Naive B cell (primary cell): ENCODE measurements at places on chromosomes 5 and 9. TPM values are rescaled to one million over a fixed set of nuclear protein-coding genes. Genes with fewer than 3 reads are reported as not detected.

Gene PDE8B
- 0.23 TPM for polyA plus RNA-seq

DNA sequence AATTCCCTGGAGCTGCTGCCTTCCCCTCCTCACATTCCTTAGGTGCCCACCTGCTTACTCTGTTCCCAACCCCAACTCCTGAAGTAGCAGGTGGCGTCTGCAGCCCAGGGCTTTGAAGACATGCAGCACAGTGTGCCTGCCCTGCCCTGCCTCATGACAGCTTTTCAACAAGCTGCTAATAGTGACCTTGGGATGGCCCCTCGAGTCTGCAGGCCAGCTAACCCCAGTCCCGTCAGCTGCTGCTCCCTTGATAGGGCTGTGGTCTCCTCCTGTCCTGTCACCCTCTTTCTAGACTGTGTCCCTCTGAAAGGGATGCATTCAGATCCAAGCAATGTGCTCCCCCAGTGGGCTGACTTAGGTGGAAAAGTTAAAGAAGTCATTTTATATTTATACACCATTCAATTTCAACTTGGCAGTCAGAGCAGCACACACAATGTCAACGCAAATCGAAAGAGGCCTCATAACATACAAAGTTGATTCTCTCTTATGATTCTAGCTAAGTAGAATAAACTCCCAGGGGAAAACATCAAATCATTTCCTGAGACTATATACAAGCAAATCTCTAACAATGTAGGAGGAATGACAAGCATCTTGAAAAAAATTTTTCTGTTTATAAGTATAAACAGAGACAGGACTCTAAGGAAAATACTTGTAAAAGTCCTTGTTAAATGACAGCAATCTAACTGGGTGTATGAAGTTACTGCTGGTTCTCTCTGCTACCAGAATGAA is 37.9 kb downstream of the ADRB2 start:
- no peak for DNase-seq

Gene KCNV2
- polyA plus RNA-seq: 0.14 TPM

DNA sequence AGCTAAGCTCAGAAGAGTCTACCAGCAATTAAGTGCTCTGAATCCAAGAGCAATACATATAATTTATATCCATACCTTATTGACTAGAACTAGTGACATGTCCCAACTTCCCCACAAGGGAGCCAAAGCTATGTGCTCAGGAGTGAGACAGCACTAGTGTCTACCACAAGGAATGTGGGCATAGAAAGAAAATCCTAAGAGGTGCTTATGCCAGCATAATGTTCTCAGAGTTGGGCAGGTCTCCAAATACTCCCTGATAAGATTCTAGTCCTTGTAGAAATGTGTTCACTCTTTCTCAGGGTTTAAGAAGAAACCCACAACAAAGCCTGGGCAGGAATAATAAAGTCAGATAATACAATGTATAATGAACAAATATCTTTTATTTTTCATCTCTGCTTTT is 275.1 kb downstream of the BRINP1 start:
- DNase-seq: no peak

DNA sequence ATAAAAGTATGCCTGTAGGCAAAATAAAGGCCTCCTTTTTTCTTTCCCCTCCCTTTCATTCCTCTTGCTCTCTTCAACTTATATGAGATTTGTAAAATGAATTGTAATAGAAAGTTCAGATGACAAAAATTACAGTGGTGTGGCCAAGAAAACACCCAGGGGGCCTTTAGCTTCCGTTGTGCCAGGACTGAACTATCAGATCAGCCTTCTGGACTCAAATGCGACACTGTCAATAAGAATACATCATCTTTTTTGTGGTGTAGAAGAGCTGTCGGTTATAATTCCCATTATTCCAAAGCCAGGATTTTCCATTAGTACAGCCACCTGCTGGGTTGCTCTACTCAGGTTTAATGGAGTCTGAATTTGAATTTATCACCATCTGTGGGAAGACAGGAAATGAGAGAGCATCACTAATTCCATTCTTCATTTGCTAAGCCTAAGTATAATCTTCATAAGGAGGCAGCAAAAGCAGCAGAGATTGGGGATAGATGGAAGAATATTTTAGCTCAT is 443.4 kb downstream of the ANXA1 start:
- DNase-seq: no peak

DNA sequence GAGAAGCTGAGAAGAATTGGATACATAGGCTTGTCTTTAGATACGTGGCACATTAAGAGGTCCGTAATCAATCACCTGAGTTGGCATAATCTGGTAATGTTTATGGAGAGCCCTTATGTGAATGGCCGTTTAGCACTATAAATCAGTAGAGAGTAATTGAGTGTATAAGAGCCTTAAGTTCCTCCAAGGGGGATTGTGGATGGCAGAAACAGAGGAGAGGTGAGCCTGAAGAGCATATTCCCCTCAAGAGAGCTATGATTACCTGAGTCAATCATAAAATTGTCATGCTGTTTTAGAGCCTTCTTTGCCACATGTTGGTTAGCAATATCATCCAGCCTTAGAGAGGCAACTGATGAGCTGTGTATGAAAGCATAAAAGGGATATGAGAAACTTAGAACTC is 58.8 kb downstream of the FOCAD start:
- DNase-seq: no peak

DNA sequence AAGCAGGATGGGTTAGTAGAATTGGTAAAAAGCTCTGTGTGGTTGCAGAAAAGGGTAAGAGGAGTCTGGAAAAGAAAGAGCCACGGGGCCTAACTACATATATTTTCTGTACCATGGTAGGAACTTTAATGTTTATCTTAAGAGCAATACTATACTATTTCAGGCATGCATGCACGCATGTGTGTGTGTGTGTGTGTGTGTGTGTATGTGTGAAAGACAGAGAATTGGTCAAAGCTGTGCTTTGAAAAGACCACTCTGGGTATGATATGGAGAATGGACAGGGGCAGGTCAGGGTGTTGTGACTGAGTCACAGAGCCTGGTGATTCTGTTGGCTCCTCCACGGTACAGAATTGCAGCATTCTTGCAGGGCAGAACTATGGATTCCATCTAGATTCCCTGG is 339.3 kb downstream of the SLIT3 start:
- DNase-seq: no peak

Gene PCDHB13
- not detected for polyA plus RNA-seq

GRCh38 chr9:37464006-37464405 is 1.2 kb downstream of the ZBTB5 start:
- DNase-seq: no peak

GRCh38 chr5:126917918-126918614 is 112.3 kb downstream of the MARCHF3 start:
- DNase-seq: no peak

DNA sequence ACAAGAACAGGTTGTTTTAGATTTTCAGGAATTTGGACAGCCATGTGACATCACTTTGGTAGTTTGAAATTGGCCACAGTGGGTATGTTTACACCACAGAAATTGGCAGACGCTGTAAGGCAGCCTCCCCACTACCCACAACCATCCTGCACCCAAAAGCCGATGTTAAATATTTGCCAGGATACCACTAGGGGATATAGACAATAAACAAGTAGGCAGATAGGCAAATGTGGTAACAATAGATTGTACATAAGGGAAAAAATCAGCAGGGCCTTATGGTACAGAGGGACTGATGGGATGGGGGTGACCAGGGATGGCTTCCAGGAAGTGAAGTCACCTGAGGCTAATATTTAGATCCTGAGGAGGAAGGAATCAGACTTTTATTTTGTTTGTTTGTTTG is 31.1 kb upstream of the DUSP1 start:
- no peak for DNase-seq

Gene ALDH1A1
- polyA plus RNA-seq: not detected

DNA sequence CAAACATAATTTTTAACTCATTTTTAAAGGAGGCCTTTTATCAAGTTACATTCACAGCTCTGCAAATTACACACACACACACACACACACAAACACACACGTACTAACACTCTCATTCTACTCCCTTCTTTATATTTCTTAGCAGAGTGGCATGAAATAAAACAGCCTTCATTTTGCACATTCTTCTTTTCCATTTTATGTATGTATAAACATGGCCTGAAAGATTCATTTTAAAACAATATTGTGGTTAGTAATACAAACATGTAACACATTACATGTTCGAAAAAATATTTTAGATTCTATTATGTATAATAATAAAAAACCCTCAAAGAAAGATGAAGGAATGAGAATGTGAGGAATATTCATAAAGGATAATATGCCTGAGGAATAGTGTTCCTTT is 86.0 kb upstream of the ITGA2 start:
- no peak for DNase-seq

Gene CDC25C
- polyA plus RNA-seq: not detected

DNA sequence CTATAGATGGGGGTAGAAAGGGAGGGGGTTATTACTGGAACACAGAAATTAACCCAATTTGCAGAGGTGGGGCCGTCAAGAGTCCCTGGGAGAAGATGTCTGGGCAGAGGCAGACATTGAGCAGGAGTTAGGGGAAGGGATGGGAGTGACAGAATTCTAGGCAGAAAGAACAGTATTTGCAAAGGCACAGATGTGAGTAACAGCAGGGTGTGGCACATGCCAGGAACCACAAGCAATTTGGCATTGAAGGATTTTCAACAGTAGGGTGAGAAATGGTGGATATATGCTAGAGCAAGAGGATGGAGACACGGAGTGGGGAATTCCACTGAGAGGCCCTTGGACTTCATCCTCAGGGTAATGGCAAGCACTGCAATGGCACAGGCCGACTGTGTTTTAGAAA is 71.6 kb upstream of the FRRS1L start:
- no peak for DNase-seq

GRCh38 chr5:16916262-16916878 is 19.7 kb downstream of the MYO10 start:
- DNase-seq: no peak

- no peak for DNase-seq
Observed at GRCh38 chr9:92607773-92608172, 62.2 kb downstream of the IPPK start.

DNA sequence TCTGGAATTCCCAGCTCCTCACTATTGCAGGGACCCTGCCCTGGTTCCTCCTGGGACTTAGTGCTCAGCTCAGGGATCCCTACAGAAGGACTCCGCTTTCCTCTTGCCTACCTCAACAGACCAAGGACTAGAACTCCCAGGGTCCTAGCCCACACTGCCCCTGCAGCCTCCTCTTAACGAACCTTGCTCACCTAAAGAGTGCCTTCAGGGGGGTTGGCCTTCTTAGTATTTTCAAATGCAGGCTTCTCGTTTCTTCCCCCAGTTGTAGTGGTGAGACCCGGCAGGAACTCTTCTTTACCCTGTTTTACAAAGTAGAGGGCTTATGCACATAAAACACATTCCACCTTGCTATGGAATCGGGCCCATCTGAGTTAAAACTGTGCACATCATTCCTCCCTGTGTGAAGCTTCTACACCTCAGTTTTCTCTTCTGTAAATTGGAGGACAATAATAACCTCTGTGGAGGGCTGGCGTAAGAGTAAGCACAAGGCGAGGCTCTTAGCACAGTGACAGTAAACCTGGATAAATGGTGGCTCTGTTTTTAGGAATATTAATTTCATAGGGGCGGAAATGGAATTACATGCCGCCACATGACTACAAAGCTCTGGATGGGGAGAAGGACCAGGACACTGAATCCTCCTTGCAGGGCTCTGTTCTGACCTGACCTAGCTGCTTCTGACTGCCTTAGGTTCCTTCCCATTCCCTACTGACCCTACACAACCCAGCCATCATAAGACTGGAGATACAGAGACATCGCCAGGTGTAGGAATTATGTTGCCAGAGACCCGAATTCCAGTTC is 3.8 kb upstream of the HAND1 start:
- DNase-seq: no peak

DNA sequence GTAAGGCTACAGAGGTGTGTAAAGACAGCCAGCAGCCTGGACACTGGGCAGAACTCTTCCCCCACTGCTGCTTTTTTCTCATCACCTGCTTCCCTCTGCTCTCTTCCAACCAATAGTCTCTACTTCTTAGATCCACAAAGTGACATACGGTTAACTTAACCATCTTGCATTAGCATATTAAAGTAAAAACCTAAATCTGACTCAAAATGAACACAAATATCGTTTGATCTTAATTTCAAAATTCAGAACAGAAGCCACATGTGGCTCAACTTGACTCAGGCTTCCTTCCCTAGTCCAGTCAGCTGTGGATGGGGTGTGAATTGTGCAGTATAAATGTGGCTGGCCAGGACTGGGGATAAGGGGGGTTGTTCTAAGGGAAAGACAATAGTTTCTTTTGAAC is 114.3 kb downstream of the STARD4 start:
- no peak for DNase-seq

DNA sequence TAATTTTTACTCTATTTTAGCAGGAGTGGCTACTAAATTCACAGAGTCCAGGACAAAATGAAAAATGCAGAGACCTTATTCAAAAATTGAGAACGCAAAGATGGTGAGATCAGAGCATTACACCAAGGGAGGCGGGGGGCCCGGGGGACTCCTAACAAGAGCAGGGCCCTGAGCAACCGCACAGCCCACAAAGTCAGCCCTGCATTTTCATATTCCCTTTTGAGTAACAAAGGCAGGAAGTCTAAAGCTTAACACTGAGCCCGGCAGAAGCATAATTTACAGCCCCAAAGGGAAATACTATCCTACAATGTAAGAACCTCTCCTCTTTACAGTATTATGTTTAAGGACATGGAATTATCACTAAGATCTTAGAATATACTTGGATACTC is 69.4 kb downstream of the TLE1 start:
- no peak for DNase-seq

Gene SPATA31A5
- polyA plus RNA-seq: not detected

Gene POLR3G
- polyA plus RNA-seq: 3.3 TPM

Gene MAPKAP1
- polyA plus RNA-seq: 65.1 TPM

- no peak for DNase-seq
Observed at GRCh38 chr5:39783756-39784421, 359.1 kb upstream of the DAB2 start.

Gene NLN
- polyA plus RNA-seq: 6.9 TPM

DNA sequence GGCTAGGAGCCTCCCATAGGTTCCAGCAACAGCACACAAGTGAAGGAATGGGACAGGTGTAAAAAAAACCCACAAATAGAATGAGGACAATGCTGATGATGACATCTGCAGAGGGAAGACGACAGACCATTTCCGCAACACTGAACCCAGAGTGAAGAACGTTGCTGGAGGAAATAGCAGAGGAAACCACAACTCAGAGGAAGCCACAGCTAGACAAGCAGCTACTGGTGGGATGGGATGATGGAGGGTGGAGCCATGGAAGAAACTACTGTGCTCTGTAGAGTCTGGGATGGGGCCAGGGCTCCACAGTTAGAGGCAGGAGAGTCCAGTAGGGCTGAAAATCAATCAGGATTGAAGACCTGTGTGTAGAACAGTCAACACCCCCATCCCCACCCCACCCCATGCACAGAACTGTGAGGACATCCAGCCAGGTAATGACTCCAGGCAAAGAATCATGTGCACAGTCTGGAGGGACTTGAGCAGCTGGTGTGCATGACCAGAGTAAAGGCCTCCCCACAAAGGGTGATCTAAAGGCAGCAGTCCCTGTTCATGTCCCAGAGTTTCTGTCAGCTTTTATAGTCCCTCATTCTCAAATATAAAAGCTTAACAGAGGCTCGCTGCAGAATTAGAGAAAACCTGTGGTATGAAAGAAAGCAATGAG is 65.2 kb upstream of the SPIN1 start:
- peak; percentile 6 for DNase-seq

DNA sequence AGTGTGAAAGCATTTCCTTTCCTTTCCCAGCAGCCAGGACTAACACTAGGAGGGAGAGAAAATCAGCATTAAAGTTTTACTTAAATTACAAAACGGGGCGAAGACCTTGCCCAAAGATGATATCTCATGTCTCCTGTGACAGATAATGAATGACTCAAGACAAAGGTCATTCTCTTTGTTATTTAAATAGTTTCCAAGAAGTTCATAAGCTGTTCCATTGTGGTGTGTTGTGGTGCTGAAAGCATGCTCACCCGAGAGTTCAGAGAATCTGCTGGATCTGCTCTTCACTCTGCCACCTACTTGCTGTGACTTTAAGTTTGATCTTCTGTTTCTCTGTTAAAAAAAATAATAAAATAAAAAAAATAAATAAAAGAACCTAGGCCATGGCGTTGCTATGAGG is 265.9 kb upstream of the NR4A3 start:
- DNase-seq: no peak
